ENCODE measurements at places on chromosomes 4 and X. TPM values are rescaled to one million over a fixed set of nuclear protein-coding genes. Genes with fewer than 3 reads are reported as not detected.

Gene PGAM4
- total RNA-seq: not detected

Gene ETDB
- total RNA-seq: not detected

Gene TDO2
- total RNA-seq: not detected

Gene GSX2
- total RNA-seq: not detected

Gene TAF1
- 61.8 TPM for total RNA-seq

Data from mononuclear cell (primary cell).